Naive thymus-derived CD4-positive, alpha-beta T cell (primary cell): ENCODE measurements at places on chromosomes 5 and 9.

DNA sequence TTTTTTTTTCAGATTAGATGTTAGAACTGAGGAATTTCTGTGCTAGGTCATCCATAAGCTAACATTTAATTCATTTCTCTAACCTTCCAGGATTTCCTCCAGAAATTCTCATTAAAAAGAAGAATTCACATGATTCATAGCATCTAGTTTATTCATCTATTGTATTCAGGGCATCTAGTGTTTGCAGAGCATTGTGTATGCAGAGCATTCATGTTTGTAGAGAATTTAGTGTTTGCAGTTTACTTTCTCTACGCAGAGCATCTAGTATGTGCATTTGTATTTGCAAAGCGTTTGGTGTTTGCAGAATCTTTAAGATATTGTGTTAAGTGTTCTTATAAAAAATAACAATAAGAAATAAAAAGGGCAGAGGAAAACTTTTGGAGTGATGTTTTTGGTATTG is 491.1 kb downstream of the MTRR start:
- no peak for DNase-seq

DNA sequence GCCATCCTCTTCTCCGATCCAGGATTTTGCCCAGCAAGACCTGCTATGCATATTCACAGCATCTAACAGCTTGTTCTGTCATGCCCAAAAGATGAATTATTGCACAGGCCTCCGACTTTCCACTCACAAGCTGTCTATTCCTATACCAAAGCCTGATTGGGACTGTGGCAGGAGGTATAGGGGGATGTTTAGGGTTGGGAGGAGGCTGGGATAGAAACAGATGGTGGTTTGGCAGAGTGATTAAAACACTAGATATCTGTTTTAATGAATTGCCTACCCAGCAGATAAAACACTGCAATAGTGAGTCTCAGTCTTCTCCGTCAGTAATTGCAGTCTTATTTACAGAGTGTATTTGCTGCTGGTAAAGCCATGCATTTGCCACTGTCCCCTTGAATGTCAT is 215.3 kb downstream of the TLR4 start:
- DNase-seq: no peak

GRCh38 chr9:33455945-33456344 is 8.6 kb upstream of the AQP3 start:
- no peak for DNase-seq

DNA sequence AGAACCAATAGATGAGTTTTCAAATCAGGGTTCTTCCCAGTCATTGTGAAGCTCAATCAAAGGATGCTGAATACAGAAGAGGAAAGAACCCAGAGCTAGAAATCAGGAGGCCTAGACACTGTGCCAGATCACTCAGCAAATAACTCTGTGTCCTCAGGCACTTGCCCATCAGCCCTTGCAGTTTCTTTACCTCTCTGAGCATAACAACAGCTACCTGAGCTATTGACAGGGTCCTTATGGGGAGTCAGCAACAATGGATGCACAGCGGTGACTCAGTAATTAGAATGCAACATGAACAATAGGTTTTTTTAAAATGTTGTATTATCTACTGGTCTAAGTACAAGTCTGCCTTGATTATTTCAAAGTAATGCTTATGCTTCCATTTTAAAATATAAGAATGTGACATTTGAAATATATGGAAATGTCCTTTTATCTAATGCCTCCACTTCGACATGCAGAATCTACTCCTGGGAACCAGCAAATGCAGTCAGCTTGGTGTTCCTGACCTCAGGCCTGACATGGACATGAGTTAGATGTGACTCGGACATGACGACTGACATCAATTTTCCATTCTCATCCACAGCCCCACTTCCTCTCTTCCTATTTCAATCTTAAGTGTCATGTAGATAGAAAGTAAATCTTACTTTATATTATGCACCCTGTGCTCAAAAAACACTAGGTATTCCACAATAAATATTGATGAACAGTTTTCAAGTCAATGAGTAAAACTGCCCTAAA is 155.0 kb downstream of the TLE1 start:
- no peak for DNase-seq

DNA sequence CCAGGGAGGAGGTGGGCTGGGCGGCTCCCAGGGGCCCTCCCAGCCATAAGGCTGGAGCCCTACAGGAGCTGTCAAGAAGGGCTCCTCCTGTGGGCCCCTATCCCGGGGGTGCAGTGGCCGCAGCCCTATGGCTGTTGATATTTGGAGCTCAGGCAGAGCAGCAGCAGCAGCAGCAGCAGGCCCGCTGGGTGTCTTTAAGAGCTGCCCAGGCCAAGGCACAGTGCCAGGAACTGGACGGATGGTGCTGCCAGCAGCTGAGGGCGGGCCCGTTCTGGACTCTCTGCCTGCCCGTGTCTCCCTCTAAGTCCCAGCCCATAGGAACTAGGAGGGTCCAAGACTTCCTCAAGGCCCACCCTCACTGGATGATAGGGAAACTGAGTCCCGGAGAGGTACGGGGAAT is 3.6 kb downstream of the AK1 start:
- DNase-seq: no peak

DNA sequence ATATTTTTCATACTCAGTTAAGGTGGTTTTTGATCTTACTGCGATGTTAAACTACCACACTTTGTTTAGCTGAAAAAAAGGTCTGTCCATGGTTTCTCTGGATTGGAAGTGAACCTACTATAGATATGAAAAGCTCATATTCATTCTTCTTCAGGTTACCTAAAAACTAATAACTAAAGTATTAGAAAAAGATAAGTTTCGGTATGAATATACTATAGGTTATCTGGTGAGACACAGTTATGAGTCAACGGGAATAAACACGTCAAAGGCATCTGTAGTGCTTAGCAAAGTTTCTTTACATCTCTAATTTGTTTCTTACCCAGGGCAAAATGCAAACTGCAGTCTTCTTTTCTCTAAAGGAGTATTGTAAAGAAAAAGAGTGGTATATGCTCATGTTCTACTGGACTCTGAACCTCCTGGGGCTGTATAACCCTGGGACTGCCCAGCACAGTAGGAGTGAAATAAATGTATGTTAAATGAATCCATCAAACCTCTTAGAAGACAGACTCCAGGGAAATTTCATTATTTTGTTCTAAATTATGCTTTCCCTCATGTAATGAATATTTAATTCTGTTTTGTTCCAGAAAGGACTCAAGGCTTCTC is 521.9 kb downstream of the PDE4D start:
- DNase-seq: no peak
